SJCRH30 (cell line): ENCODE measurements at places on chromosomes 5 and 9.
A peak's percentile ranks its signal among the peaks of the same experiment; 100 is the strongest.

GRCh38 chr9:136787690-136788400 lies 3.3 kb upstream of the TMEM141 start:
- peaks cover 25% of the 10 kb centered on the region for H3K4me1 ChIP-seq
- DNase-seq, result peak; percentile 90
- no peak overlapping the region for H3K4me3 ChIP-seq
- H3K27ac ChIP-seq, result no peak overlapping the region
- no peaks in the 10 kb centered on the region for H3K36me3 ChIP-seq
- H3K27me3 ChIP-seq, result peaks cover 3% of the 10 kb centered on the region

DNA sequence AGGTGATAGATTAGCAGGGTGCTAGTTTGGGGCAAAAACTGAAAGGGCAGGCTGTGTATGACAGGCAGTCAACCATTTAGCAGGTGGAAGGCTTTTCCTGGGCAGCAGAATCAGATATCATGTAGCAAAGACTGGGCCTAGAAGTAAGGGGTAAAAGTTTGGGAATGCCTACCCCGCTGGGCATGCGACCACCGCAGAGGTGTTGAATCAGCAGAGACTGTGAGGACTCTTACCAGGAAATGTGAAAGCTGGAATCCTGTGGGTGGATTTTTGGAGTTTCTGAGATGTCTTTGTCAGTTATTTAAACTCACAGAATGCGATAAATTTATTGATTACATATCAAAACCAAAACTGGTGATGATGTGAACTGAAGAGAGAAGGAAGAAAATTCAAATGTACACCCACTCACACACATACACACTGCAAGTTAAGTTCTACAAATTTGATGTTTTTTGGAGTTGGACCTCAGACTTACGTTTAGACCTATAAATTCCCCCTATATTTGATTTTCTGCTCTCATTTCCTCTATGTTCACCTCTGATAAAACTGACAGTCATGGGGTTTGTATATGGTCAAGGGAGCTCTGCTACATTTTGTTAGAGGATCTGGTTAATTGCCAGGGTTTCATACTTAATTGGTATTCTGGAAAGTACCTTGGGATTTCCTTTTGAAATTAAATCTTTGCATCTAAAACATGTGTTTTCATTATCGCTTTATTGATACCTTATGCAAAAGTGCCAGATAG lies 333.6 kb downstream of the CSNK1G3 start:
- 0 out of 2 replicates have a peak, but pooled peaks cover 6% of the 10 kb centered on the region for H3K4me1 ChIP-seq
- no peaks in the 10 kb centered on the region for H3K36me3 ChIP-seq
- DNase-seq, result no peak
- H3K27ac ChIP-seq, result 0 out of 2 replicates have a peak overlapping the region, but pooled peaks have one; percentile 17
- H3K27me3 ChIP-seq, result no peaks in the 10 kb centered on the region
- H3K4me3 ChIP-seq, result no peak overlapping the region

DNA sequence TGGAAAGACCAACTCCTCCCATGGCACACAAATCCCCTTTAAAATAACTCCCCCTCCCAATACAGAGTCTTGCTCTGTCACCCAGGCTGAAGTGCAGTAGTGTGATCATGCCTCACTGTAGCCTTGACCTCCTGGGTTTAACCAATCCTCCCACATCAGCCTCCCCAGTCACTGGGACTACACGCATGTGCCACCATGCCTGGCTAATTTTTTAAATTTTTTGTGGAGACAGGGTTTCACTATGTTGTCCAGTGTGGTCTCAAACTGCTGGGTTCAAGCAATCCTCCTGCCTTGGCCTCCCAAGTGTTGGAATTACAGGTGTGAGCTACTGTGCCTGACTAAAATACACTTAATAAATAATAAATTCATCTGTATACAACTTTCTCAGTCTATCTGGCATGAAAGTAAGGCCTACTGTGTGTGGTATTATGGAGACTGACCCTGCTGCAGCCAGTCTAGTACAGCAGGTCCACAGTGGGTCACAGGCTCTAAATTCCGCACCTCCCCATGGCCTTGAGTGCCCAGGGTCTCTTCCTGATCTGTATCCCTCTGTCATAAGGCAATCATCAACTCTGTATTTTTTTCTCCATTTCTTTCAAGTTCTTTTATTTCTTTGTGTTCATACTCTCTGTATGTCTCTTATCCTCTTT lies 169.4 kb downstream of the MAPKAP1 start:
- H3K36me3 ChIP-seq, result peaks cover 2% of the 10 kb centered on the region; the same call in 1 of the 2 replicates
- no peaks in the 10 kb centered on the region for H3K27me3 ChIP-seq
- peaks cover 14% of the 10 kb centered on the region for H3K4me1 ChIP-seq
- H3K27ac ChIP-seq, result peak overlapping the region; percentile 17; the same call in 1 of the 2 replicates

- no peaks in the 10 kb centered on the region for H3K27me3 ChIP-seq
- no peak overlapping the region for H3K27ac ChIP-seq
- no peaks in the 10 kb centered on the region for H3K4me1 ChIP-seq
- H3K4me3 ChIP-seq, result no peak overlapping the region
Measured at GRCh38 chr5:99054972-99055371, 126.2 kb upstream of the CHD1 start.

GRCh38 chr9:136541179-136541578 lies 4.7 kb downstream of the NOTCH1 start:
- no peaks in the 10 kb centered on the region for H3K27me3 ChIP-seq
- H3K4me1 ChIP-seq, result peaks cover 7% of the 10 kb centered on the region; the same call in 1 of the 2 replicates
- no peak for DNase-seq
- no peak overlapping the region for H3K4me3 ChIP-seq
- H3K27ac ChIP-seq, result no peak overlapping the region
